ENCODE measurements at places on chromosomes 1 and 21.

DNA sequence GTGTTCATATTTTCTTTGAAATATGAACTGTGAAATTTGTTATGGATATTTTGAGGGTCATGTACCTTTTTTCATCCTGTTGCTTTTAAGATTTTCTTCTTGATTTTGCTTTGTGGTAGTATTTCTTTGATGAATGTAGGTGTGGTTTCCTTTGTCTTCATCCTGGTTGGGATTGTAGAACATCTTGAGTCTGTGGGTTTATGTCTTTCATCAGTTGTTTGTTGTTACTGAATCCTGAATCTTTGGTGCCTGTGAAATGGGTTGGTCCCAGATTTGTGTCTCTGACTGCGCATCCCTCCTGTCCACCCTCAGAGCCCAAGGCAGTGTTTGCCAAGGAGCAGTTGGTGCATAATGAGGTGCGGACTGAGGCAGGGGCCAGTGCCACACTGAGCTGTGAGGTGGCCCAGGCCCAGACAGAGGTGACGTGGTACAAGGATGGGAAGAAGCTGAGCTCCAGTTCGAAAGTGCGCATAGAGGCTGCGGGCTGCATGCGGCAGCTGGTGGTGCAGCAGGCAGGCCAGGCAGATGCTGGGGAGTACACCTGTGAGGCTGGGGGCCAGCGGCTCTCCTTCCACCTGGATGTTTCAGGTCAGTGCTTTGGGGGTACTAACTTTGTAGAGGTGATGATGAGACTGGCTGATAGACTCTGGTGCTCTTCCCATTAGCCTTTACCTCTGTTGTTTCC, 38.5 kb downstream of the OBSCN start:
- no peak for DNase-seq
- no peak overlapping the region for H3K27ac ChIP-seq
- no peak overlapping the region for H3K4me3 ChIP-seq
- no peaks in the 10 kb centered on the region for H3K4me1 ChIP-seq
- no peaks in the 10 kb centered on the region for H3K27me3 ChIP-seq
- peaks cover 42% of the 10 kb centered on the region for H3K36me3 ChIP-seq

DNA sequence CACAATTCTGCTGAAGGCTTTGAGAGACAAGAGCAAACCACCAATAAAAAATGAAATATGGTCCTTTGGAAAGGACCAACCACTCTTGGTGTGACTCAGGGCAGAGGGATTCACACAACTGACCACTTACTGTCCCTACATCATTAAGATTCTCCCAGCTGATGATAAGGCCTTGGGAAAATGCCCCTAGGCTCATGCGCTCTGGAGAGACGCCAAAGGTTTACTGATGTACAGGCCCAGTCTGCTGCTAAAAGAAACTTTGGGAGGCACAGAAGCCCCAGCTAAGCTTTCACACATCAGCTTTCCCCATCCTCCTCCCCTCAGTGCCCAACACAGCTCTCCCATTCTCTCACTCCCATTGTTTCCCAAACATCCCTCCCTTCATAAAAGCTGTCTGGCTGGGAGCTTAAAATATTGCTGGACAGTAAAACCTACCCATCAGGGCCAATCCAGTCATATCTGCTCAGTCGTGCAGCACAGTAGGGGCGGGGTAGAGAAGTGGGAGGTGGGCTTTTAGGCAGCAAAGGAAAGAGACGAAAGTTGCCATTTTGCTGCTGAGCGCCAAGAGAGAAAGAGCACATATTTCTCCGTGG, at the start of gene GJA8:
TSS of gene GJA8 (plus strand) at position 543 of the 593 bp plus-strand sequence. CDS start 5,161 bp downstream, outside the sequence.
- no peak within 1 kb of the TSS for H3K27ac ChIP-seq
- DNase-seq: no peak
- H3K36me3 ChIP-seq: no peaks in the 10 kb centered on the region
- peaks cover 3% of the 10 kb centered on the region for H3K27me3 ChIP-seq
- H3K4me3 ChIP-seq: no peak within 1 kb of the TSS
- H3K4me1 ChIP-seq: no peaks in the 10 kb centered on the region

DNA sequence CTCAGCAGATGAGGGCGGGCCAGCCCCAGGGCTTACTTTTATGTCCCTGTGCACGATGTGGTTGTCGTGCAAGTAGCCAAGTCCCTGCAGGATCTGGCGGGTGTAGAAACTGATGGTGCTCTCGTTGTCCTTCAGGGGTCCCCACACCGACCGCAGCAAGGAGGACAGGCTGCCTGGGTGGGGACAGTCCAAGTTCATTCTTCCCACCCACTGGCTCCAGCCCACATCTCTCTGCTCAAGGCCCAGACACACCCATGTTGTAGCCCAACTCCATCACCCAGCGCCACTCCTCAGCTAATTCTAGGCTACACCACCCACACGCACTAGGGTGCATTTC, 7.0 kb downstream of the MAP3K6 start:
- DNase-seq: no peak
- peaks cover 47% of the 10 kb centered on the region for H3K4me1 ChIP-seq
- peak overlapping the region; percentile 61 for H3K4me3 ChIP-seq
- H3K27ac ChIP-seq: no peak overlapping the region

GRCh38 chr1:234154320-234155251, 218.7 kb upstream of the COA6 start:
- no peaks in the 10 kb centered on the region for H3K36me3 ChIP-seq
- H3K27me3 ChIP-seq: peaks cover 3% of the 10 kb centered on the region
- DNase-seq: peak; percentile 75

- H3K4me3 ChIP-seq: no peak overlapping the region
- H3K27ac ChIP-seq: no peak overlapping the region
- DNase-seq: no peak
Observed at GRCh38 chr1:114149211-114149610, 4.5 kb downstream of the SYT6 start.

DNA sequence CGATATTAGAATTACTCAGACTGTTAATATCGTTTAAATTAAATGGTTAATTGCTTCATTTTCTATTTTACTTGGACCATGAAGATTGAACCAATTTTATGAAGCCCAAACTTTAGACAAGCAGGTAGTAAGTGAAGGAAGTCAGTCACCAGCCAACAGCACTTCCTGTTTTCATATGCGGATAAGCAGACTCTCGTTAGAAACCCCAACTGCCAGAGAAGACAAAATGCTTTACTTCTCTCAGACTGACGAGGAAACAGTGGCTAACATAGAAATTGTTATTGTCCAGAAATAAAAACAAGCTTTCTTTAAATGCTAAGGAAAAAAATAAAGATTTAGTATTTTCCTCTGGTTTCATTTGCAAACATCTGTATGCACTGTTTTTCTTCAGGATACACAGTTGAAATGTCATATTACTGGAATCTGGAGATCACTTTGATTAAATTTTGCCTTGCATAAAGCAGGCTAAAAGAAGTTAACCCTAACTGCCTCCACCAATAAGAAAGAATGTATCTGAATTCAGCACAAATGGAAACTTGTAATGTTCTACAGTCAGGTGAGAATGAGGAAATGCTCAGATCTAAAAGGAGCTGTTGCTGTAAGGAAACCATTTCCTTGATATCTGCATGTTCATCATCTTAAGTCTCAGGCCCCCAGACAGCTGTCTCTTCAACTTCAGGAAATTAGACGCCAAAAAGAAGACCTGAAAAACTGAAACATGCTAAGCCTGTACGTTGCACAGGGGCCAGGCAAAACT, 129.8 kb upstream of the SAMSN1 start:
- peak overlapping the region; percentile 78 for H3K4me3 ChIP-seq
- no peak for DNase-seq
- H3K27ac ChIP-seq: peak overlapping the region; percentile 79
- peaks cover 30% of the 10 kb centered on the region for H3K4me1 ChIP-seq

- H3K36me3 ChIP-seq: no peaks in the 10 kb centered on the region
- no peak overlapping the region for H3K27ac ChIP-seq
- DNase-seq: peak; percentile 64
Observed at GRCh38 chr1:32753532-32754316, 51.2 kb upstream of the SYNC start.

GRCh38 chr1:237953238-237953637, 62.5 kb upstream of the ZP4 start:
- H3K27me3 ChIP-seq: no peaks in the 10 kb centered on the region
- no peak overlapping the region for H3K27ac ChIP-seq
- no peaks in the 10 kb centered on the region for H3K36me3 ChIP-seq
- no peak overlapping the region for H3K4me3 ChIP-seq

DNA sequence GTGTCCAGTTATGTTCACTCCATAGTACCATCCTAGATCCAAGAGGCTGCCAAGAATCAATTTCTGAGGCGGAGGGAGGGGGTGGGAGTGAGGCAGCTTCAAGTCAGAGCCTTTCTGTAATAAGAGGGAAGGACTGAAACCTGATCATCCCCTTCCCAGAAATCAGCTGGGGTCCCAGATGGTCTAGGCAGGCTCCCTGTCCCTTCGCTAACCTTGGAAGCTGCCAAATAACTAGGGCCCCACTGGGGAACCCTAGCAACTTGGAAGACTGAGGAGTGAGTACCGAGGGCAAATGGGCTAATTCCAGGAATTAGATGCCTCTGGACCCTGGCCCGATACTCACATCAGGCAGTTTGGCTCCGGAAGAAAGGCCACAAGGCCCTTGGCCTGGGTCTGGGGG, 113.3 kb downstream of the NAV1 start:
- H3K4me1 ChIP-seq: no peaks in the 10 kb centered on the region
- H3K4me3 ChIP-seq: no peak overlapping the region
- H3K27ac ChIP-seq: no peak overlapping the region
- no peaks in the 10 kb centered on the region for H3K36me3 ChIP-seq

DNA sequence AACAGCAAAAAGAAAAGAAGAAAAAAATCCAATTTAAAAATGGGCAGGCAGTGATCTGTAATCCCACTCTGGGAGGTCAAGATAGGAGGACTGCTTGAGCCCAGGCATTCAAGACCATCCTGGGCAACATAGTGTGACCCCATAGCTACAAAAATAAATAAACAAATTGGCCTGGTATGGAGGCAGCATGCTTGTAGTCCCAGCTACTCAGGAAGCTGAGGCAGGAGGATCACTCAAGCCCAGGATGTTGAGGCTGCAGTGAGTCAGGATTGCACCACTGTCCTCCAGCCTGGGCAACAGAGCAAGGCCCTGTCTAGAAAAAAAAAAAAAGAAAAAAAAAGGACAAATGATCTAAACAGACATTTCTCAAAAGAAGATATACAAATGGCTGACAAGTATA, 99.6 kb downstream of the EIF4G3 start:
- H3K27ac ChIP-seq: no peak overlapping the region
- no peaks in the 10 kb centered on the region for H3K4me1 ChIP-seq
- H3K4me3 ChIP-seq: no peak overlapping the region
- H3K36me3 ChIP-seq: peaks cover 3% of the 10 kb centered on the region

- H3K27me3 ChIP-seq: no peaks in the 10 kb centered on the region
- DNase-seq: no peak
- H3K36me3 ChIP-seq: no peaks in the 10 kb centered on the region
- H3K4me3 ChIP-seq: no peak overlapping the region
Observed at GRCh38 chr21:31248598-31248997, 95.5 kb downstream of the TIAM1 start.

- H3K36me3 ChIP-seq: no peaks in the 10 kb centered on the region
- DNase-seq: no peak
- H3K4me3 ChIP-seq: no peak overlapping the region
- no peak overlapping the region for H3K27ac ChIP-seq
- H3K27me3 ChIP-seq: no peaks in the 10 kb centered on the region
Observed at GRCh38 chr1:187469836-187470235, 641.1 kb downstream of the PLA2G4A start.

- H3K4me3 ChIP-seq: no peak overlapping the region
- no peaks in the 10 kb centered on the region for H3K4me1 ChIP-seq
- H3K27me3 ChIP-seq: no peaks in the 10 kb centered on the region
- H3K27ac ChIP-seq: no peak overlapping the region
- H3K36me3 ChIP-seq: peaks cover 87% of the 10 kb centered on the region
Observed at GRCh38 chr1:12276225-12276624, 46.4 kb downstream of the VPS13D start.

DNA sequence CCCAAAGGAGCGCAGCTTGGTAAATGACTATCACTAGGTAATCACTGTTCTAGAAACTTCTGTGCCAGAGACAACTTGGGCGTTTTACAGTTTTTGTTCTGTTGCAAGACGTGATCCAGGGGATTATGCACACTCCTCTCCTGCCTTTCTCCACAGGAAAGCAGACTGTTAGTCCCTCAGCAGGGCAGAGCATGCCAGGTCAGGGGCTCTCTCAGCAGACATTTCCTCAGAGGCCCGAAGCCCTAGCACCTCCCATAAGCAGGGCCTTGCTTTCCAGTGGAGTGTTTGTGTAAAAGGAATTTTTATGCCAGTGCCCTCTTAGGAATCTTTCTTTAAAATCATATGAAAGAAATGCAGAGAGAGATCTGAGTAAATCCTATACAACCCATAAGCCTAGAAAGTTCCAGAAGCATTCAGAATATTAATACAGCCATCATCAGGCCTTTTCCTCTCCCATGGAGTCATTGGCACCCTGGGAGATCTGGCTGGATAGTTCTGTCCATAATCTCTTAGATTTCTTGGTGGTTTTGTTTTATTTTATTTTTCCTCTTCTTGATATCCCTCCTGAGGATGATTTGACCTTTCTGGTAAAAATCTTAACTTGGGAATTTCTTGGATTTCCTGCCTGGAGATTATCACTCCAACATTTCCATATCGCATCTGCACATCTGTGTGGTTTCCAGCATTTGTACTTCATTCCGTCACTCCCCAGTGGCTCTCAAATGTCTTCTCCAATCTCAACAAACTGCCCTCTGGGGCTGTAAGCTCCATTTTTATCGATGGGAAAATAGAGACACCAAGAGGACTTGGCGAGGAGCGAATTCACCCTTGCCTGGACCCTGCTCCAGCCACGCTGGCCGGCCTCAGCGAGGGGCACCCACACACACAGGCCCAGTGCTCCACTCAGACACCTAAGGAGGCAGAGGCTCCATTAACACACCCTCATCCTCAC, 116.1 kb downstream of the PSMG1 start:
- DNase-seq: no peak
- H3K4me3 ChIP-seq: no peak overlapping the region
- no peaks in the 10 kb centered on the region for H3K27me3 ChIP-seq
- no peak overlapping the region for H3K27ac ChIP-seq
- no peaks in the 10 kb centered on the region for H3K36me3 ChIP-seq
- H3K4me1 ChIP-seq: no peaks in the 10 kb centered on the region

DNA sequence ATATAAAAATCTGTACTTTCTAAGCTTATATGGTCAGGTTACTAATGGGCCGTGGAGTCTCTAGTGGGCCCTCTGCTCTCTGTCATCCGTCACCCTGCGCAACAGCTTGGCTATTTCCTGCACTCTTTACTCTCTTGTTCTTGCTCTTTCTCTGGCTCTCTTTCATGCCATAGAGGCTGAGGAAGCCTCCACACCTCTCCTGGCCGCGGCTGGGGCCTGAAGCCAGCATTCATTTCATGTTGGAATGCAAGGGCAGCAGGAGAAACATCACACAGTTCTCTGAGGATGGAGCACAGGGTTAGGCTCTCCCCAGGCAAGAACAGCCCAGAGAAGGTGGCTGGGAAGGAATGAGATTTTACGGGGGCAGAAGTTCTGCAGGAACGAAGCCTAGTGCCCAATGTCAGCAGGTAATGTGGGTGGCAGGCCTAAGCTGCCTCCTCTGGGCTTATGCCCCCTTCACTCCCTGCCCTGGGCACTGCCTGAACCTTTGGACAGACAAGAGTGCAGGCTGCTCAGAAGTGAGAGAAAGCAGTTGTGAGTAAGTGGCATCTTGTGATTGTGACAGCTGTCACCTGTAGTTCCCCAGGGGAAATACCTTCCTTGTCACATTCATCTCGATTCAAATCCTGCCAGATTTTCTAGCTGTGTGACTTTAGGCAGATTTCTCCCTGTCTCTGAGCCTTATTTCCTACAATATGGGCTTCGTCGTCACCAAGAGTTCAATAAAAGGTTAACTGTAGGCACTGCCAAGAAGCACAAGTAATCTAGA, 3.6 kb upstream of the FHAD1 start:
- H3K4me3 ChIP-seq: no peak overlapping the region
- no peak overlapping the region for H3K27ac ChIP-seq
- H3K27me3 ChIP-seq: peaks cover 9% of the 10 kb centered on the region
- no peaks in the 10 kb centered on the region for H3K36me3 ChIP-seq
- no peaks in the 10 kb centered on the region for H3K4me1 ChIP-seq
- no peak for DNase-seq
